ENCODE measurements at places on chromosomes 11 and 22. TPM values are rescaled to one million over a fixed set of nuclear protein-coding genes. Genes with fewer than 3 reads are reported as not detected.

The FREY1 gene
- not detected for total RNA-seq

The TMPRSS4 gene
- total RNA-seq, result not detected

The SLC3A2 gene
- 89.4 TPM for total RNA-seq

The HEPACAM gene
- 0.48 TPM for total RNA-seq

The DYNC2H1 gene
- total RNA-seq, result 24.1 TPM
